Stimulated activated CD8-positive, alpha-beta memory T cell treated with anti-CD3 and anti-CD28 coated beads, Interleukin-4, amount 100 ng/mL, for 1 hour (primary cell): ENCODE measurements at places on chromosomes 7 and 10.

DNA sequence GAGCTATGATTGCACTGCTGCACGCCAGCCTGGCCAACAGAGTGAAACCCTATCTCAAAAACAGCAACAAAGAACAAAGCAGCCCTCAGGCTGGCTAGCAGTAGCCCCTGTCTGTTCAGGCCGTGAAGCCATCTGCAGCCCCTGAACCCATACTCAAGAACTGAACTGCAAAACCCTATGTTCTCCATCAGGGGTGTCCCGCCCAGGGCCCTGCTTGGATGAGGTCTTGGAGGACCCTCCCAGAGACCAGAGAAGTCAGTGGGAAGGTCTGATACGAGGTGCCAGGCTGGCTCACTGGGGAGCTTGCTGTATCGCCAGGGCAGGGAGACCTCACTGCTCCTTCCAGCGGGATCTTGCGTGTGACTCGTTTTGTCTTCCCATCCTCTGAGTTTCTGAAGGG, 39.3 kb downstream of the RBM17 start:
- no peak for DNase-seq

DNA sequence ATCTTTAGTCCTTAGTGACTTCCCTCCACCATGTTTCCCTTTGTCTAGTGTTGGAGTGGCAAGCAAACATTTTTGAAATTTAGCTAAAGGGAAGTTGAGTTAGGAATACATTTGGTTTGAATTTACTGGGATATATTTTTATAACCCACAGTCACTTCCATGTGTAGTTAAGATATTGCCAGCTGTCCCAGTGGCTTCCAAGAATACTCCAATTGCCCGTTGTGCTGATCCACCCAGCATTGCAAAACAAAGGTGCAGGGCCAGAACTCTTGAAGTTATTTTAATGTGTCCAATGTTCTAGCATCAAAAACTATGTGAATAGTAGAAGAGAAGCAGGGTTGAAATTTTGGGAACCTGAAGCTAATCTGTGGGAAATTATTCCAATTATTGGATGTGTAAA, 2.5 kb upstream of the P4HA1 start:
- DNase-seq, result no peak

- DNase-seq, result no peak
These were observed 6.9 kb downstream of the WEE2 start for GRCh38 chr7:141715018-141715417.

- DNase-seq, result no peak
These were observed 472.1 kb upstream of the FOXK1 start for GRCh38 chr7:4209966-4210365.

- DNase-seq, result no peak
These were observed 55.1 kb upstream of the FAM20C start for GRCh38 chr7:137094-137891.

- no peak for DNase-seq
These were observed 27.7 kb upstream of the VAX1 start for GRCh38 chr10:117165538-117166417.

DNA sequence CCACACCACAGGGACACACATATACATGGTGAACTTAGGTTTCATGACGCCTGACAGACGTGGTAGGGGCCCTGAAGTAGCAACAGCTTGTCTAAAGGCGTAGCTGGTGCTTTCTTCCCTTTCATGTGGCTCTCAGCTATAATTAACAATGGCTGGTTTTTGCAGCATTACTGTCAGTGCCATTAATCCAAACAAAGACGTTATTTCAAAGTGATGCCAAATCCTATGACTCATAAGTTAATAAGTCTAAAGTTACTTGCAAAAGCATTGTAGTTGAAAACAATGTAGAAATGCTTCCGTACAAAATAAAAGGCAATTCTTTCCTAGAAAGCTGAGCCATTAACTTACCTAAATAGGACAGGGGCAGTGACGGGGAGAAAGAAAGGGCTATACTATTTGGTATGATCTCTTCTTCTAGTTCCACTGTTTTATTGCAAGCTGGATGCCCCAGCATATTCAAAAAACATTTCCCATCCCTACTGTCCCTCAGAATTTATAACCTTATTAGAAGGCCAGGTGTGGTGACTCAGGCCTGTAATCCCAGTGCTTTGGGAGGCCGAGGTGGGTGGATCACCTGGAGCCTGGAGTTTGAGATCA, 105.4 kb downstream of the ODAD2 start:
- no peak for DNase-seq

- no peak for DNase-seq
These were observed 132.8 kb downstream of the SEMA3C start for GRCh38 chr7:80785961-80786536.

- DNase-seq, result no peak
These were observed 9.9 kb downstream of the GATA3 start for GRCh38 chr10:8064436-8064835.
